Brain (organoid and tissue), 16 donors: ENCODE measurements at places on chromosomes 1 and 21. TPM values are rescaled to one million over a fixed set of nuclear protein-coding genes. Genes with fewer than 3 reads are reported as not detected.

The UQCRHL gene
- polyA plus RNA-seq, result 5.8 TPM

The HIVEP3 gene
- polyA plus RNA-seq, result 5.4 TPM

The OR2T29 gene
- polyA plus RNA-seq, result not detected

The SEC16B gene
- polyA plus RNA-seq, result 1.1 TPM
